ENCODE measurements at places on chromosomes 11 and 22.

DNA sequence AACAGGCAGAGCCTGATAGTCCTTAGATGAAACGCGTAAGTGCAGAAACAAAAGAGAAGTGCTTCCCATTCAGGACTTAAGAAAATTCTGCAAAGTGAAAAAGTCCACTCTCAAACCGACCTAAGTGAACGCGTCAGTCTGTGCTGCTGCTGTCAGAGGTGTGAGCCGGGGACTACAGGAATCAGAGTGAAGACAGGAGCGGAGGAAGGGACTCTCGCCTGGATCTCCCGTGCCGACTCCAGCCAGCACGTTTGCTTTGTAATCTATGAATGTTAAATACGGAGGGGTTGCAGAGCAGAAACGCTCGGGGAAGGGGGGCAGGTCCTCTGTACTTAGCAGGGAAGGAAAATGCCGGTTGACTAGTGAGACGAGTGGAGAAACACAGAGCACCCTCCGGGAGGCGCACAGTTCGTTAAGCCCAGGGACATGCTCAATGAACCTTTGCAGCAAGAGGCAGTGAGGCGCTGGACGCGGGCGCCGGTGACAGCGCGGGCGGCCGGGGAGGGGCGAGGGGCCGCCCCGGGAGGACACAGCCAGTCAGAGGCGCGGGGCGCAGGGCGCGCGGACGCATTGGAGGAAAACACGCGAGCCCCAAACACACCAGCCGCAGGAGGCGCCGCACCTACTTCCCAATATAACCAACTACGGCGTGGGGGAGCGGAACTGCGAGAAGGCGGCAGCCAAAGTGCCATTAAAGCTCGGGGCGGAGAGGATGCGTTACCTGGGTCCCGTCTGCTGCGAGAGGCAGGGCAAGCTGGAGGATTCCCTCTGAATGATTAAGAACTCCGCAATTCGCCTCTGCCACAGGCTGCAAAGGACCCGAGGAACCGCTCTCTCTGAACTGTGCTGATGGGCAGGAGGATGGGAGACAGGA, at the start of gene CNTN5:
Gene CNTN5, plus strand, starts transcription at position 598 of the 874 bp plus-strand sequence.
- DNase-seq: no peak

DNA sequence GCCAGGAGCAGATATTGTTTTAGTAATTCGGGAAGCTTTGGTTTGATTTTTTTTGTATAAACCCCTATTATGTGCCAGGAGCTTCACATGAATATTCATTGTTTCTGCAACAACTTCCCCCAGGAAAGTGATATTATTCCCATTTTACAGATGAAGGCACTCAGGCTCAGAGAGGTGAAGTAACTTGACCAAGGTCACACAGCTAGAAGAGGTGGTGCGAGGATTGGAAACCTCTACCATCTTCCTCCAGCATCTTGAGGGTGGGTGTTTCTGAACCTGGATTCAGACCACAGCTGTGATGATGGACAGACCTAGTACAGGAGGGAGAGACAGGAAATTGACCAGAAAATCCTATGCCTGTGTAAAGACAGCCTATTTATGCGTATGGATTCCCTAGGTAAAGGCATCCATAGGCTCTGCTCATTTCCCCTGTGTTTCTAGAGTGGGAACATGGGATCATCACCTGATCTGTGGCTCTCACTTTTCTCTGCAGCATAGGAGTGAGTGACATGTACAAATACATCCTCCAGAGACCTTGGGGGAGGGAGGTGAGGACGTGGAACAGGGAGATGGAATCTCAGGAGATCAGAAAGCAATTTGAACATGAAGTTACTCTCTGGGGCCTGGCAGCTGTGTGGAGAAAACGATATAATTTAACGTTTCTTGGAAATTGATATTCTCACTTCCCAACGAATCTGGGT, 81.4 kb downstream of the TSPAN18 start:
- no peak for DNase-seq

DNA sequence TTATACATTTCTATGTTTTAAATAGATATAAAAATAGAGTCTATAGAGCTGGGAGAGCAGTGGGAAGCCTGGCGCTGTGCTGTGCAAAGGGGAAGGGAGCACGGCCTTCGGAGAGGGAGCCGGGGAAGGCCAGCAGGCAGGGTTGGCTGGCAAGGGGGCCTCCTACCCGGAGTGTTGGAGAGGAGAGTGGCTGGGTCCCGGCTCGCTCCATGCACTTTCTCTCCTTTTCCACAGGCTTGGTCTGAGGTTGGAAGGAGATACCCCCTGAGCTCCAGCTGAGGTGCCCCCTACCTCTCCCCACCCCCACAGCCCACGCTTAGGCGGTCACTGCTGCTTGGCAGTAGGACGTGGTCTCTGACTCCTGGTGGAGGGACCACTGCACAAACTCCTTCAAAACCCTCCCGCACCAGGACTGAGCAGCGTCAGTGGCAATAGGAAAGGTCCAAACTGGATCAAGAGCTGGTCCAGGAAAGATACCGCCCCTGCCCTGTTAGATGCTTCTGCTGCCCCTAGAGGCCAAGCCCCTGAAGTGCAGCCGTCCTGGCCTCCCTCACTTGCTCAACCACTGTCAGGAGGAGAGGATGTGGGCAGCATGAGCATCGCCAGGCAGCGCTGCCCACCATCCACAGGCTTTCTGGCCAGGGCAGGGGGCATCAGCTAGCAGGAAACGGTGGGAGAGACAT, 52.9 kb downstream of the SYT13 start:
- DNase-seq: peak; percentile 71

- no peak for DNase-seq
Observed at GRCh38 chr22:44920183-44920582, 89.6 kb downstream of the PHF21B start.

DNA sequence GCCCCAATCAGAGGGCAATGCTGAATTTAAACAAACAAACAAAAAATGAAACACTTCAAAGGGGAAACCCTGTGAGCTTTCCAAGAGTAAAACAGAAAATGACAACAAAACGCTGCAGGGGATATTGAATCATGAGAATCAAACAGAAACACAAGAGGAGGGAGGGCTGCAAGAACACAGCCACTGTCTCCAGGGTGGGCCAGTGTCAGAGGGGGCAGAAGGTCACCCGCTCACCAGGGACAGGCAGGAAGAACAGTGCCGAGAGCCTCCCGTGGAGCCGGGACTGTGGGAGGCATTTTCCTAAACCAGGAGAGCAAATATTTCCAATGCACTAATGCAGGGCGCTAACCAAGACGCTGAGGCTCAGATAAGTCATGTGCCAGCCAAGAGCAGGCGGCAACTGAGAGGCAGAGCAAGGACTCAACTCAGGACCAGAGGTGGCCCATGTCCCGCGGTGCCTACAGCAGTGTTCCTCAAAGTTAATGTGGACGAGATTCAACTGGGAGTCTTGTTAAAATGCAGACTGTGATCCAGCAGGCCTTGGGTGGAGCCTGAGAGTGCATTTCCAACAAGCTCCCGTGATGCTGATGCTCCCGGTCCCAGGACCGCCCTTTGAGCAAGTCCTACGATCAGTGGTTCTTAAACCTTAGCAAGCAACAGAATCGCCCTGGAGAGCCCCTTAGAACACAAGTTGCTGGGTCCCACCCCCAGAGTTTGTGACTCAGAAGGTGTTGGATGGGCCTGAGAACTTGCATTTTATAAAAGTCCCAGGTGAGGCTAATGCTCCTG, 197.2 kb downstream of the TENM4 start:
- no peak for DNase-seq

DNA sequence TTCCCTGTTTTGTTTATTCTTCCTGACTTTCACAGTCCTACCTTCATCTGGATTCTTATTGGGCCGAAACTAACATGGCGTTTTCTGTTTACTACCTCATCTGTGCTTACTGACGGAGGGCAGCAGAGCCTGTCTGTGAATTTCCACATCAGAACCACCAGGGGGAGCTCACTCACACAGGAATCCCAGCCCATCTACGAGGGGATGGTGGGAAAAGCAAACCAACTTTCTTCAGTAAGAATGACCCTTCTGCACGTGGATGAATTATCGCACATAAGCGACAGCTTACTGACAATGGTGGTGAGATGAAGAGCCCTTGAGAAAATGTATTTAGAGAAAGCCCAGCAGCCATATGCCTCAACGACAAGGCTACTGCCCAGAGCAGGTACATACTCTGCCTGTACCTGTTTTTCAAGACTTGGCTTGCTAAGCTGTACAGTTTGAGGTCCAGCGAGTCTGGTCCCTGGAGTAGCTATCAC, 42.5 kb downstream of the LARGE2 start:
- peak; percentile 77 for DNase-seq

DNA sequence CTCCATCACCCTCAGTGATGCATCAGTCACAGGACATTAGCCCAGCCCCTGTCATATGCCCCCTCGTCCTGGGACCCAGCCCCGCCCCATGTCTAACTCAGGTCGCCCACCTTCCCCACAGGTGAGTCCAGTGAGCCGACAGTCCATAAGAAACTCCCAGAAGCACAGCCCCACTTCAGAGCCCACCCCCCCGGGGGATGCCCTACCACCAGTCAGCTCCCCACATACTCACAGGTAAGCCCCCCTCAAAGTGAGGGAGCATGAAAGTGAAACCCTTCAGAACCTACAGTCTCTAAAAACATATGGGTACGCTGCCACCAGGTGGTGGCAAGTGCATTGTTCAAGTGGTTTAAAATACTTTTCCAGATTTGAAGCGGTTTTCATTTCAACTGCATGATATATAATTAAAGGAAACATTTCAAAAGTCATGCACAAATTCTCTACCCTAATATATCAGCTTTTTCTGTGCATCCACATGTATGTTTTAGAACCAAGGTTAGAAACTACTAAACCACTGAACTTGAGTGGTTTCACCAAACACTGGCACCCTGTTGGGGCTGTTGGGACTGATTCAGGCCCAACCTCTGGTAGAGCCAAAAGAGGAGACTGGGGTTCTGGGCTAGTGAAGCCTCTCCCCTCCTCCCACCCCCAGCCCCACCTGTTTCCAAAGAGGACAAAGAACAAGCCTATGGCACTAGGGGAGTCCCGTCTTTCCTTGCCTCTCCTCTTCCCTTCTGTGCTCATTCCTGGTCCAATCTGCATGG, 17.3 kb downstream of the EPS8L2 start:
- peak; percentile 66 for DNase-seq

DNA sequence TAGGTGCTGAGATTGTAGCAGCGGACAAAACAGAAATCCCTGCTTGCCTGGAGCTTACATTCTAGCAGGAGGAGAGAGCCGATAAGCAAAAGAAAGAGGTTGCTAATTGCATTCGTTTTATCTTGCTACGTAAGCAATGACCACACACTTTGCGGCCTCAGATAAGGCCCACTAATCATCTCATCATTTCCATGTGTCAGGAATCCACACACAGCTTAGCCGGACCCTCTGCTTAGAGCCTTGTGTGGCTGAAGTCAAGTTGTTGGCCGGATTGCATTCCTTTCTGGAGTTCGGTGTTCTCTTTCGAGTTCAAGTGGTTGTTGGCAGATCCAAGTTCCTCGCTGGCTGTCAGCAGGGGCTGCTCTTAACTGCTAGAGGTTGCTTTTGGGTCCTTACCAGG, 101.6 kb downstream of the CHST1 start:
- no peak for DNase-seq

DNA sequence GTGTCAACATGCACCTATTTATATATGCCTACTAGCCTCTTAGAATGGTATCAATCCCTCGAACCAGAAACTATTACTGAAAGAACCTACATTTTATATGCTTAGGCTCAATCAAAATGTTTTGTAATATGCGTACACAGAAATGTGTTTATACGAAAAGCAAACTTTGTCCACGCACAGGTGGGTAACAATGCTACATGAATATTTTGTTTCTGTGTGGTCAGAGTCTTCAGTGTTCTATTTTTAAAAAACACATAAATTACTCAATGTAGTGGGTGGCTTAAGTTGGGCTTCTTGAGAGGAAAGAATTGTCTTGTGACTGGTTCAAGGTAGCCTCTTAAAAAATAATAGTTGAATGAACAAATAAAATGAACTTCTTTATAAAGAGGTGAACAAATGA, 46.1 kb downstream of the SYTL2 start:
- no peak for DNase-seq

GRCh38 chr11:123457187-123457770, 27.2 kb downstream of the GRAMD1B start:
- peak; percentile 90 for DNase-seq

- no peak for DNase-seq
Observed at GRCh38 chr11:130947481-130947880, 31.2 kb upstream of the SNX19 start.

Data from suppressor macrophage treated with lipopolysaccharide for 4 hours (primary cell).